Stimulated activated CD4-positive, alpha-beta T cell treated with anti-CD3 and anti-CD28 coated beads, Interleukin-15, amount 100 ng/mL, for 1 hour (primary cell): ENCODE measurements at places on chromosomes 7 and 10.

DNA sequence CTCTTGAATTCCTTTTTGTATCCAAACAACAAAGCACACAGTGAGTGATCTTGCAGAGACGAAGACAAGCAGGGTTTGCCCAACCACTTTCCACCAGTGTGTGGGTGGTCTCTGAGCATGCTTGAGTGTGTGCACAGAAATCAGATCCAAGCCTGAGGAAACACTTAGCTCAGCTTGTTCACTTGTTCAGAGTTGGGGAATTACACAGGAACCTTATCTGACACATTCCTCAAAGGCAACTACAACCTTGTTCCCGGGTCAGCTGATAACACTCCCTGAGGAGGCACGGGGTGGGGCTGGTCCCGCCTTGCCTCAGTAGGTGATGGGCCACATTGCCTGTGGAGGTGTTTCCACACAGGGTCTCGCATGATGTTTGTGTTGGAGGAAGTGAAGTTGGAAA is 216.9 kb downstream of the DYNC1I1 start:
- no peak for DNase-seq

DNA sequence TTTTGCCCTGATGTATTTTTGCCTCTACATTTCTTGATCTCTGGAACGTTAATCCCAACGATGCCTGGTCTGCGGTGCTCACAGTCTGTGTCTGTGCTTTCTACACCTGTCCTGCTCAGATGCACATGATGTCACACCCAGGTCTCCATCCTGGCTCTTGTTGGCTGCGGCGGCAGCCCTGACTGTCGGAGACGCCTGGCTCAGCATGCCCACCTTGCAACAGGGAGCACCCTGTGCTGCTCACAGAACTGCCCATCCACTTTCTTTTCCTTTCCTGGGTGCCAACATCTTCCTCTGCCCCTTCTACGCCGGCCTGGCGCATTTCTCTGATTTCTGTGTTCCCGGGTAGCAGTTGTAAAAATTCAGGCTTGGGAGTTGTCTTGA is 106.2 kb downstream of the CUX1 start:
- no peak for DNase-seq

DNA sequence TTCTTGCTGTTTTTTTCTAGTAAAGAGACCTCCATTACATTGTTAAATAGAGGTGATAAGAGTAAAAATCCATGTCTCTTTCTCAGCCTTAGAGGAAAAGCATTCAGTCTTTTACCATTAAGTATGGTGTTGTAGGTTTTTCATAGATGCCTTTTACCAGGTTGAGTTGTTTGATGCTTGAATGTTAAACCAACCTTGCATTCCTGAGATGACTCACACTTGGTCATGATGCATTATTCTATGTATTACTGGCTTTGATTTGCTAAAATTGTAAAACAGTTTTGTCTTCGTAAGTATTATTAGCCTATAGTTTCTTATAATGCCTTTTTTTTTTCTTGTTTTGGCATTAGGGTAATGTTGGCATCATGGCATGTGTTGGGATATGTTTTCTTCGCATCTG is 90.0 kb downstream of the ANKRD61 start:
- no peak for DNase-seq

- no peak for DNase-seq
Observed at GRCh38 chr7:36863901-36864701, 139.8 kb upstream of the AOAH start.

DNA sequence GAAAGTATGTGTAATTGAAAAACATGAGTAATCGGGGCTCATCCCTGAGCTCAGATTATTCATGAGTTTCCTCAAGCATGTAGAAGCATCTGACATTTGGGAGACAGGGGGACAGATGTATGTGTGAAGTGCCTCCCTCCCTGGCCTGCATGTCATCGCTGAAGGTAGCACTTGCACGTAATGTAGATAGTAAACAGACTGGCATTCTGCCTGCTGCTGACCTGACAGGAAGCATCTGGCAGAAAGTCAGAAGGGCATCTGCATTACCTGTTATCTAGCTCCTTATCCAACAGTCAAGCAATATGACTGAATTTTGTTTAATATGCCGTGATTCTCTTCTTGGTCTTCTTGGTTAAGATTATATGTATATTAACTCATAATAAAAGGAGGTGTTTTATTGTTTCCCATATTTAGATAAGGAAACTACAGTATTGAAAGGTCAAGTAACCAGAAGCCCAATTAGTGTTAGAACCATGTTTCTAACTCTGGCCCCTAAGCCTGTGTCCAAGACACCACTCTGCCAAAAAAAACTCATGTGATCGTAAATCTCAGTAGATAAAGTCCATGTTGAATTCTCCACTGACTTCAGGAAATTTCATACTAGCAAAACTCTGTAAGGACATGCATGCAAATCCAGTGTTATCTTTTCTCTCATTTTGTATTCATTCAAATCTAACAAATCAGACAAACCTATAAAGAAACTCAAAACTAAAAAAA is 918.1 kb upstream of the MBL2 start:
- DNase-seq, result no peak

DNA sequence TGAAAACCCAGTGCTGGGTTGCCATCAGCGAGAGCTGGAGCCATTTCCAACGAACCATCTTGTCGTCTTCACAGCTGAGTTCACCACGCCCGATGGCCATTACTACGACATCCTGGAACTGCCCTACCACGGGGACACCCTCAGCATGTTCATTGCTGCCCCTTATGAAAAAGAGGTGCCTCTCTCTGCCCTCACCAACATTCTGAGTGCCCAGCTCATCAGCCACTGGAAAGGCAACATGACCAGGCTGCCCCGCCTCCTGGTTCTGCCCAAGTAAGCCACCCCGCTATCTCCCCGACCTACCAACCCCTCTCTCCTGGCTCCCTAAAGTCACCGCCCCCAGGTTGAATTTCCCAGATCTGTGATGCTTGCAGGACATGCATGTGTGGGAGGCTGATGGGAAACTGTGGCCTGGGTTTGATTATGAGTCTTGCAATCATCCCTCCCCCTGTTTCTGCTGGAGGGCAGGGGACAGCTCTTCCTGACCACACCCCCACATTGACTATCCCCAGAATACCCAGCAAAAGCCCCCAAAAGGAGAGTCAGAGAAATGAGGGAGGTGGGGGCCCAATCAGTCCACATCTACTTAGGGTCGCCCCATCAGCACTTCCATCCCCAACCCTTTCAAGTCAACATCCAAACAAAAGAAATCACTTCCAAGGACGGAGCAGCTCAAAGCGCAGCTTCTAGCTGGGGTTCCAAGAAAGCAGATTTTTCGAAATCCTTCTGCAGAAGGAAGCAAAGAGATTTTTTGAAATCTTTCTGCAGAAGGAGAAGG is 6.9 kb downstream of the SERPINE1 start:
- DNase-seq, result no peak

DNA sequence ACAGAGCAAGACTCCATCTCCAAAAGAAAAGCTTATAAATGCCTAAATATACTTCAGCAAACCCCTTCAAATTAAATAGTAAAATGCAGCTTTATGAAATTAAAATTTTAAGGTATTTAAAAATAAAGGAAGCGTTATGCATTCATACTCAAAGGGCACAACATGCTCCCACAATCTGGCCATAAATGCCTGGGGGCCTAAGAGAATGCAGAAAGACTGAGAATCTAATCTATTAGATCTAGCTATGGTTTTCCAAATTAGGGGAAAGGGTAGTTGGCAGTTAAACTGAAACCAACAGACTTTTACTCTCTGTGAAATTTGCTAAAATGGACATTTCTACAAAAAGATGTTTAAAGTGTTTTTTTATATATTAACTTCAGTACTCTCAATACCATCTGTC is 40.6 kb downstream of the SORBS1 start:
- DNase-seq, result no peak

- no peak for DNase-seq
Observed at GRCh38 chr7:85736085-85736484, 549.2 kb upstream of the SEMA3D start.

DNA sequence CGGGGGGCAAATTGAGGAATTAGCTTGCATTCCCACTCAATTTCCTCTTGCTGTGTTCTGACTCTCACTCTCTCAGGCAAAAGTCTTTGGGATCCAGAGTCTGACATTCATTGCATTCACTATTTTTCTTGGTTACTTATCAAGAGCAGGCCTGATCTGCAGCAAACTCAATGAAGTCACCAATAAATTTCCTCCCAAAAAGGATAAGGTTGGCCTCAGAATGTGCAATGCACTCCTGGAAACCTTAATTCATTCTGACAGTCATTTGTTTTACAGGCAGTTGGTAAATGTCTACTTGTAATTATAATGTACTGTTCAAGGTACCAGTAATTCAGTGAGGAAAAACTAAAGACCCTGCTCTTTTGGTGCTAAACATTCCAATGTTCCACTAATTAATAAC is 6.3 kb upstream of the DGKI start:
- DNase-seq, result no peak

GRCh38 chr10:93075369-93076221 is 1.9 kb downstream of the CYP26A1 start:
- no peak for DNase-seq

DNA sequence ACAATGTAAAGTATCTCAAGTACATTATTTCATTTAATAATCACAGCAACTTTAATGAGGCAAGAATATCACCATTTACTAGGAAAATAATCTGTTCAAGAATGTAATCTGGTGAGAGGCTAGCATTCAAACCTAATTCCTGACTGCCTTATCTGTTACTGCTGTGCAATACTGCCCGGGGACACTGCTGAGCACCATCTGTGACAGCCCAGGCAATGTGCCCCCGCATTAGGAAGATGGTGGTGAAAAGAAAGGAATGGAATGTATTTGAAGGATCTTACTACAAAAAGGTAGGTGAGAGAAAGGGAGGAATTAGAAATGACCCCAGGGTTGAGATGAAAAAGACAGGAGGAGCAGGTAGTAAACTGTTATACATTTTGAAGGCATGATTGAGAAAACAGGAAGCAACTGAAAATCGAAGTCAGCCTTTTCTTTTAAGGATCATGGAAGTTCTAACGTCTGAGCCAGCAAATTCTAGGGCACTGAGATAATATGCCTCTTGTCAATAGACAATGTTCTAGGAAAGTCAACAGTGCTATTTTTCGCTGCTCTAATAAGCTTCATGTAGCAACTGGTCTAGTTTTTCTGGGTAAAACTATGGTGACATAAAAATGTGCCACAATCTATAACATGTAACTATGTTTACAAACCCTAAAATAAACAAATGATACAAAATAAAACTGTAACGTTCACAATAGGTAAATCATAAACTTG is 90.4 kb downstream of the ETV1 start:
- no peak for DNase-seq

DNA sequence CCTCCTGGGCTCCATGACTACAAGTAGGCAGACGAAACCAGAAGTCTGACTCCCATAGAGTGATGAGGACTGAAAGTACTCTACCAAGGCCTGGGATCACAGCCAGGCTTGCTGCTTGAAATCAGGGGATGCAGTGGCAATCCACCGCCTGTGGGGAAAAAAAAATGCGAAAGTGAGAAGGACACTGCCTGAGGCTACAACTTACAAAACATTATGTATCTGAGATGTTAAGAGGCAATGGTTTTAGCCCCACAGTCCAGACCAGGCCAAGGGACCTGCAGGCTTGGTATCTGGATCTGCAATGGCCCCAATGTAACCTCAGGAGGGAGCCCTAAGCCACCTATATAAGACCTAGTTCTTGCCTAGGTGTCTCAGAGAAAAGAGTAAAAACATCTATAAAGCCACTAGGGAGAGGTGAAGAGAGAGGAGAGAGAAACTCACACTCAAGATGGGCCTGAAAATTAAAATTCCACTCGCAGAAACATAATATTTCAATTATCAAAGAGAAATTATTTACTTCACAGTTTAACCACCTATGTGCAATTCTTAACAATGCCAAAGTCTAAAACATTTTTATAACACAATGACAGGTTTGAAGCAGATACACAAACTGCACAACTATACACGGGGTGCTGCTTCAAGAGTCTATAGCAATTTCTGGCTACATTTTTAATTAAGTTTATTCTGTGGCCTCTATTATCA is 13.9 kb downstream of the DNAJC1 start:
- DNase-seq, result no peak

DNA sequence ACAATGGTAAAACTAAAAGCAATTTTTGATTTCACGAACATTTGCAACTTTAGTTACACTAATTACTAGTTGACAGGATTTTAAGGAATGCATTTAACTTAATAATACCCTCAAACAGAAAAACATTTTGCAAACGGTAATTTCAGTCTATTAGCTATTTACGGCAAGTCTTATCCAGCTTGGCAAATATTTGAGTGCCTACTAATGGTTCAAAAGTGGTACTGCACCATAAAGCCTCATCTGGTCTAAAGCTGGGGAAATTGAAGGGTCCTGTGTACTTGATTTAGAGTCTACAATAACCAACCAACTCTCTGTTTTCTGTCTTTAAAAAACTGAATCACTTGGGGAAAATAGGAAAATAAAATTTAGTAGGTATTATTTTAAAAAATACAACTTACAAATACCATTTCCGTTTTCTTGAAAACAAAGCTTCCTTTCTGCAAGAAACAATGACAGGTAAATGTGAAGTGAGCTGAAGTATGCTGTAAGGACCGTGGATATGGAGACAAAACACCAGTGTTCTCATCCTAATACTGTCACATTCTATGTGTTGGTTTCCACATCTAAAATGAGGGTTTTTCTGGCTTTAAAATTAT is 142.3 kb downstream of the VPS50 start:
- no peak for DNase-seq

GRCh38 chr7:11297764-11298163 is 324.1 kb downstream of the PHF14 start:
- no peak for DNase-seq

- no peak for DNase-seq
Observed at GRCh38 chr10:133466683-133467275, 13.0 kb downstream of the SCART1 start.

DNA sequence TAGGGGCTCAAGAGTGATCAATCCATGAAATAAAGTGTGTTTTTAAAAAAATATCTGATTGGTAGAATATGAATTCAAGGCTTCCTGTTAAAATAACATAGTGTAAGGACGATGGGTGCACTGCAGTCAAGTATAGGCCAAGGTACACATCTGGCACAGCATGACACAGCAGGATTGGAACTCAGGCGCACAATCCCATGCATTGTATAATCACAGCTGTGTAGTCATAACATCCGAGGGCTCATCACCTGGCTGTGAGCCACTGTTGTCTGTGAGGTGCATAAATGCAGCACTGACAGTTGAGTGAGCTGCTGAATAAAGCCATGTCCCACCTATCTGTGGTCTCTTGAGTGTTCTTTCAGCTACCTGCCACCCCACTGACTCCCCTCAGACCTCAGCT is 142.3 kb upstream of the HPS1 start:
- DNase-seq, result no peak

GRCh38 chr7:76411626-76412025 is 2.1 kb upstream of the SSC4D start:
- no peak for DNase-seq
